Activated CD4-positive, alpha-beta memory T cell treated with anti-CD3 and anti-CD28 coated beads, Interleukin-2, amount 10 ng/mL, durations not matched to agents 7 days and 5 days (primary cell): ENCODE measurements at places on chromosomes 5 and 9.

DNA sequence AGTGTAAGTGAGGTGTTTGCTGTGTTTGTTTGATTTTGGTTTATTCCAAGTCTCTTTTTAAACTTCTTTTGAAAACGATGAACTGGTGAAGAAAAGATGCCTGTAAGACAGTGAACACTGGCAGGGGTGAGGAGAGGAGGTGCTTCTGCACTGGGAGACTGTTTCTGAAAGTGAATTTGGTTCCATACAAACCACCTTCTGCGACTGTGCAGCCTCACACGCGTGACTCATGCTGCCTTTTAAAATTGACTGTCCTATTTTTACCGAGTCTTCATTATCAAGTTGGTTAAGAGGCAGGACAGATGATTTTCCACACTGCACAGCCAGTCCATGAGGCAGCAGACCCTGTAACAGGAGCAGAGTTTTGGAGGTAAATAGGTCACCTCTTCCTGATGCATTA, 340.6 kb downstream of the MTRR start:
- no peak for DNase-seq

DNA sequence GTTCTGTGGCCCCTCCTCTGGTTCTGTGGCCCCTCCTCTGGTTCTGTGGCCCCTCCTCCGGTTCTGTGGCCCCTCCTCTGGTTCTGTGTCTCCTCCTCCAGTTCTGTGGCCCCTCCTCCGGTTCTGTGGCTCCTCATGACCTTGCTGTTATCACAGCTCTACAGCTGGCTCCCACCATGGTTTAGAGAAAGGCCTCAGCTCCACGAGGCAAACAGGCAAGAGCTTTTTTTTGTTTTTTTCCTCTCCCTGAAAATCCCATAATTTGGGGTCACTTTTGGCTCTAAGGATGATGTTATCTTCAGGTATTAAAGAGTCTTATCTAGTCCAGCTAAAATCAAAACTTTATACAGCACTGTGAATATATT, 31.8 kb downstream of the C5orf15 start:
- no peak for DNase-seq

GRCh38 chr9:115104908-115105307, 13.0 kb downstream of the TNC start:
- DNase-seq: no peak

- no peak for DNase-seq
These were observed 305.2 kb upstream of the DAB2 start for GRCh38 chr5:39730006-39730405.

- no peak for DNase-seq
These were observed 475.6 kb upstream of the PTGER4 start for GRCh38 chr5:40204144-40204543.

- DNase-seq: no peak
These were observed 96.7 kb upstream of the RETREG1 start for GRCh38 chr5:16713386-16713928.

DNA sequence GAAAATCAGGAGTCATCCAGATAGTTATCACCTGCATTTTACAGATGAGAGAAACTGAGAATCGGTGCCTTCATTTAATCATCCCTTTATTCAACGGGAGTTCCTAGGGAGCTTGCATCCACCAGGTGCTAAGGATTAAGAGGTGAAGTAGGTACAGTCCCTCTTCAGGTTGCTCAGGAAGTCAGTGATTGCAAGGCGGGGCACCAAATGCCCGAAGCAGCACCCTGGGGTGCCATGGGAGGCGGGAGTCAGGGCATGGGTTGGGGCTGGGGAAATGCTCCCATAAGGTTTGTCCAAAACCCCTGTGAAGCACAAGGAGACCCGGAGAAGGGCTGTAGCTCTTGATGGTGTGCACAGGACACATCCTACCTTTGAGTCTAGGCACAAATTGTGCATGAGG, 98.8 kb upstream of the KLF4 start:
- no peak for DNase-seq

GRCh38 chr9:81981883-81982282, 6.7 kb upstream of the SPATA31D1 start:
- no peak for DNase-seq

- peak; percentile 82 for DNase-seq
These were observed 23.4 kb upstream of the ZBTB43 start for GRCh38 chr9:126781186-126782052.
